ENCODE measurements at places on chromosomes 2 and 18.

GRCh38 chr18:3679241-3679640 lies 229.3 kb downstream of the TGIF1 start:
- DNase-seq: no peak

DNA sequence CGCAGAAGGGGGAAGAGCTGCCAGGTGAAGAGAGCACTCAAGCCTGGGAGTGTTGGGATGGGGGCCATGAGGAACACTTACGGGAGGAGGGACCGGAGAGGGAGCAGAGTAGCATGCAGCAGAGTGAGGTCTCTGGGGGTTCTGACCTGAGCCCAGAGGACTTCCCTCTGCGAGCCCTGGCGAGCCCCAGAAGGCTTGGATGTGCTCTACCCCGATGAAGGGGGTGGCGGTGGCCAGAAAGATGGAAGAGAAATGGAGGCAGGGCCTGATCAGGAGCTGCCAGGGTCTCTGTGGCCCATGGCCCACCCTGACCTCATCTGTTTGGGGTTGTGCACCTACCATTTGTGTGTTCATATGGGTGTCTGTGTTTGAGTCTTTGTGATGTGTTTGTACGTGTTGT lies 42.0 kb downstream of the CROCC2 start:
- no peak for DNase-seq

- DNase-seq: no peak
These were observed 1288.7 kb downstream of the CNTNAP5 start for GRCh38 chr2:125313806-125314205.

DNA sequence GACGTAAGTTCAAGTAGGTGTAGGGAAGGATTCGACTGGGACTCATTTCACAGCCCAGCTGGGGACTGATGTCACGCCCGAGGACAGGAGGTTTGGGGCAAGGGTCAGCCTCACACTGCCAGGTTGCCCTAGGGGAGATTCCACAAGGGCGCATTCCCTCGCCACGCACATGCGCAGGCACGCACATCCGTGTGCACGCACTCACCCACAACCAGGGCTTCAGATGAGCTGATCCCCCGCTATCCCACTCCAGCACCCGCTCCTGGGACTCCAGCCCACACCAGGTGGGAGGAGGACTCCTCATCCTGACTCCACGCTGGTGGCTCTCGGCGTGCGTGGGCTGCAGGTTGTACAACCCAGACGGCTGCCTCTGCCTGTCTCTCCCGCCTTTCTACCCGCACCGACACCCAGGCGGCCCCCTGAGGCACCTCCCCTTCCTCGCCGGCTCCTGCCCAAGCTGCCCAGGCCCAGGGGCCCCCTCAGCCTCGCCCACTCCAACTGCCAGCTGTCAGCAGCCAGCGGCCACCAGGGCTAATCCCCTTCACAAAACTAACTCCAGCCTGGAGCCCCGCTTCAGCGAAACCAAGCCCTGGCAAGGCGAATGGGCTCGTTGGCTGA lies 47.8 kb upstream of the FOSL2 start:
- no peak for DNase-seq

- DNase-seq: peak; percentile 99
These were observed at the start of gene OLA1 for GRCh38 chr2:174248187-174248997. Gene OLA1, minus strand, starts transcription at chr2:174248532. Its CDS starts 1,717 bp downstream, at chr2:174246815.

DNA sequence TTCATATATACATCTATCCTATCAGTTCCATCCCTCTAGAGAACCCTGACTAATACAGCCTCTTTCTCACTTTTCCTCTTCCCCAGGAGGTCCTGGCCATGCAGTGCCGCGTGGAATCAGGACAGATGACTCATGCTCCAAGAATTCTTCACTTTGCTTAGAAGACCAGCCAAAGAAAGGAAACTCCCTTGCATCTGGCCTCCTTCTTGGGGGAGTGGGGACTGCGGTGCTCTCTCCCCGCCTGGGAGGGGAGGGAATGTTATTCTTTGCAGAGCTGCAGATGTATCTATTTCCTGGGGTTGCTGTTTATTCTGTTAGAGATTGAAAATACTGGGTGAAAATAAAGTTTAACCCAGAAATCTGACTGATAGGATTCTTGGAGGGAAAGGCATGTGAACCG lies 111.5 kb upstream of the SH3BP4 start:
- no peak for DNase-seq
